Astrocyte (in vitro differentiated cells and primary cell): ENCODE measurements at places on chromosomes 7 and 10. TPM values are rescaled to one million over a fixed set of nuclear protein-coding genes. Genes with fewer than 3 reads are reported as not detected.

Gene FBXL13
- 1.2 and 1.6 TPM in 2 replicates for total RNA-seq

Gene CNPY1
- not detected in 2 replicates for total RNA-seq

- H3K4me3 ChIP-seq: no peak overlapping the region
- H3K36me3 ChIP-seq: no peaks in the 10 kb centered on the region
- no peak overlapping the region for H3K27ac ChIP-seq
- H3K4me1 ChIP-seq: no peaks in the 10 kb centered on the region
Observed at GRCh38 chr7:110595694-110596093, 495.2 kb upstream of the LRRN3 start.

- H3K27ac ChIP-seq: no peak overlapping the region
- H3K4me3 ChIP-seq: no peak overlapping the region
- H3K36me3 ChIP-seq: no peaks in the 10 kb centered on the region
- H3K4me1 ChIP-seq: peaks cover 6% of the 10 kb centered on the region
- no peak for DNase-seq
- no peaks in the 10 kb centered on the region for H3K27me3 ChIP-seq
Observed at GRCh38 chr7:106839511-106839910, 25.6 kb upstream of the PIK3CG start.

- peaks cover 14% of the 10 kb centered on the region for H3K4me1 ChIP-seq
- no peak for DNase-seq
- H3K4me3 ChIP-seq: no peak overlapping the region
- no peaks in the 10 kb centered on the region for H3K36me3 ChIP-seq
- H3K27me3 ChIP-seq: no peaks in the 10 kb centered on the region
- H3K27ac ChIP-seq: no peak overlapping the region
Observed at GRCh38 chr7:106332201-106332600, 47.4 kb upstream of the NAMPT start.
